ENCODE measurements at places on chromosomes 2 and 18.
A peak's percentile ranks its signal among the peaks of the same experiment; 100 is the strongest.

DNA sequence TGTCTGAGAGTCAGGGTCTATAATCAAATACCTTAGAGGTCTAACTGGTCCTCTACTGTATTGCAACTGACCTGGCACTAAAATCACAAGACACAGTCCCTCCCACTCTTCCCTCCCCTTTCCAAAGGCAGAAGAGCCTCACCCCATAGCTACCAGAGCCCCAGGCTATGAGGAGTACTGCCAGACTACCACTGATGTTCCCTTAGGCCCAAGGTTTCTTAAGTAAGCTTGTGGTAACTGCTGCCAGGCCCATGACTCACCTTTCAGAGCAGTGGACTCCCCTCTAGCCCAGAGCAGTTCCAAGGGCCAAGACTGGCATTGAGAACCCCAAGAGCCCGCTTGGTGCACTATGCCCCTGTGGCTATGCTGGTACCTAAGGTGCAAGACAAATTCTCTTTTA, 1193.4 kb downstream of the DSC3 start:
- no peak for DNase-seq

- DNase-seq = peak; percentile 84
Measured at GRCh38 chr18:48488388-48488850, 50.4 kb upstream of the CTIF start.

DNA sequence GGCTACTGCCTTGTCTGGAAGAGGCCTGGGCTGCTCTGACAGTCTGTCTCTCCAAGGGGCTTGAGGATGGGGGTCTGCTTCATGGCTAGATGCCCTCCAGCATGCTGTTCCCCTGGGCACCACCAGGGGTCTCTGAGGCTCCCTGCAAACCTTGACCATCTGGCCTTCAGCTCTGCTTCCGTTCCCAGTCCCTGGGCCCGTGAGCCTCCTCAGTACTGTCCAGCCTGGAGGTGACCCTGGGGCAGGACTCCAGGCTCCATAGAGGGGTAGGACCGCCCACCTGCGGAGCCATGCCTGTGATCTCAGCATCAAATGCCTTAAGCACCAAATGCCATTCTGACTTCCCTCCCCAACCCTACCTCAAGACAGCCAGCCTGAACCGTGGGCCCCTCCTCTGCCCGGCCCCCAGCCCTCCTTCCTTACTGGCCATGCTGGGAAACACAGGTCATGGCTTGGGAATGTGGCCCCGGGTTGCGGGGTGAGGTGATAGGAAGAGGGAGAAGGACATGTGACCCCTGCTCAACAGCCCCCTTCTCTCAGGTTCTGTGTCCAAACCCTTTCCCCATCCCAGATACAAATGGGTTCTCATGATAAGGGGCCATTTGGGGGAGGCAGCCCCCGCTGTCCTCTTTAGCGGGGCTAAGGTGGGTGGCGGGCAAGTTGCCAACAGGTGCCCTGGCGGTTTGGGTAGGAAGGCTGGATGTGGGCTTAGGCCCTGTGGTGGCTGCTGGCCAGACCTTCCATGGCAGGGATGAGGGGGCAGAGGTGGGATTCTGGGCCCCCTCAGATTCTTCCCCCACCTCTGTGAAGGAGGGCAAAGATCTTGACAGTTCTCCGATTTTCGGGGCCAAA, 25.0 kb downstream of the SPEG start:
- no peak for DNase-seq

- no peak for DNase-seq
Measured at GRCh38 chr2:71830497-71831192, 317.0 kb downstream of the CYP26B1 start.

- DNase-seq = no peak
Measured at GRCh38 chr2:236852100-236852976, 233.4 kb upstream of the COPS8 start.

GRCh38 chr2:79860228-79861058, 347.6 kb downstream of the CTNNA2 start:
- no peak for DNase-seq

GRCh38 chr18:21484851-21485636, 115.5 kb downstream of the ESCO1 start:
- no peak for DNase-seq
